ENCODE measurements at places on chromosomes 12 and 14.

DNA sequence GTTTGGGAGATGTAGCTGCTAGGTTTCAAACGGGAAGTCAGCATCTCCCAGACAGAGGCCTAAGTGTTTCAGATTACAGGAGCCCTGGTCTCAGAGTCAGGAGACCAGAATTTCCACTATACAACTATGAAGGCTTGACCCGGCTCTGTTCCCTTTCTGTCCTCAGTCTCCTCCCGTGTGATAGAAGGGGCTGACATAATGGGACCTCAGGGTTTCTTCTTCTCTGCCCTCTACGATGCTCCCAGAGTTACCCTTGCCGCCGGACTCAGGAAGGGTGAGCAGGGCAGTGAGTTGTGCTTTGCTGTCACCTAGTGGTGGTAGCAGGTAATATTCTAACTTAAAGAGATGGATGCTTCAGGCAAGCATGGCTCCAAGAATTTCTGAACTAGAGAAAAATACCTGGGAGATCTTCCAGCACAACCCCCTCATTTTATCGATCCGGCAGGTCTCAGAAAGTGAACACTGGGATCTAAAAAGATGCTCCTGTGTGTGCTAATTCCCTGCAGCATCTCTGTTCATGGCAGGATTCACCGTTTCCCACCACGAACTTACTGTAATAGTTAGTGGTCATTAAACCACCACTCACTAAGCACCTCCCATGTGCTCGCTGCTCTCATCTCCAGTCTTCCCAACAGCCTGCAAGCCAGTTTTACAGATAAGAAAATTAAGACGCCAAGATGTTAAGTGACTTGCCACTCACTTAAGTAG is 84.4 kb downstream of the VWF start:
- no peaks in the 10 kb centered on the region for H3K36me3 ChIP-seq
- no peaks in the 10 kb centered on the region for H3K27me3 ChIP-seq
- DNase-seq = peak; percentile 87
- H3K27ac ChIP-seq = no peak overlapping the region

DNA sequence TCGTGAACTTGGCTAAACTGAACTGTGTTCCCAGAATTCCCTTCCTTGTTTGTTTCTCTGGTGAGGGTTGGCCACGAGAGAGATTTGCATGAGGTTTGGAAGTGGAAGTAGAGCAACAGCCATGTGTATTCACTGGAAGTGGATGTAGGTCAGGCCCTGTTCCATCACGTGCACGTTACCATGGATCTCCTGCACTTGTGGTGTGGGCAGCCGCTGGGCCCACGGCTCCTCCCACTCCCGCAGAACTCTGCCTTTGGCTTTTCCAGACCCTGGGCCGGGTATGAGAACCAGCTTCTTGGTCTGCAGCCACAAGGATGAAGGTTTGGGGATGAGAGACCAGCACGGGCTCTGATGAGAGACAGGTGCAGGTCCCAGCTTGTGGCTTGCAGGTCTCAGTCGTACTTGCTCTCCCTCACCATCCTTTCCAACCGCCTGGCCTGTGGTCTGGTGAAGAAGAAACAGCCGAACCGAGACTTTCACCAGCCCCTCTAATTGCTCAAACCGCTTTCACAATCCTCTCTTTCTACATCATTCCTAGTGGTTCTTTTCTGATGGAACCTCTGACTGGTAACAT is 94.9 kb downstream of the DUSP16 start:
- no peak overlapping the region for H3K4me3 ChIP-seq
- no peaks in the 10 kb centered on the region for H3K27me3 ChIP-seq
- no peak for DNase-seq

DNA sequence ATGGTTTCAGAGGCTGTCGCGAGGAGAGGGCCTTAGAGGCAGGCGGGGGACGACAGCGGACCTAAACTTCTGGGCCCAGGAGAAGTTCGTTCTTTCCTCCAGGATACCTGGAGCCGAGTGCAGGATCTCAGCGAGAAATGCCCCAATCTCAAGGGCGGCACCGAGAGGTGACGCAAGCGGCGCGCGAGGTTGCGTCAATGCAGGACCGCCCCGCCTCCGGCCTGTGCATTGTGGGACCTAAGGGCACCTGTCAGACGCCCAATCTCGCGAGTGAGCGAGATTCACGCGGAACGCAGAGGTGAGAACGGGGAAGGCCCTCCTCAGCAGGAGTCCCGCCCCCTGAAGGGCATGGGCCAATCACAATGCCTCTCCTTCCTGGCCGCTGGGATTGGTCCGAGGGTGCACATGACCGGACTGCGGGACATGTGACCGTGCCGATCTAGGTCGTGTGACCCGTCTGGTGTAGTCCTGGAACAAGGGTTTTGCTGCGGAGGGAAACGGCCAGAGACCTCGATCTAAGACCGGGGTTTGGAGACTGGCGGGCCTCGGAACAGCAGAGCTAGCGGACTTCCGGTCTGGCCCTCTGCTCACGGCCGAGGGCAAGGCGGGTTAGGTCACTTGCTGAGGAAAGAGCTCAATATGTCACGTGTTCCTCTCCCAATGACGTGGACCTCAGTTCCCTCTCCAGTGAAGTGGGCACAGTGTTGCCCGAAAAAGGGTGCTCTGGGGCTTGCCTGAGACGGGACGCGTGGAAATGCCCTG is 16.3 kb upstream of the DYNC1H1 start:
- peak overlapping the region; percentile 67 for H3K27ac ChIP-seq
- H3K4me1 ChIP-seq = peaks cover 8% of the 10 kb centered on the region
- peaks cover 30% of the 10 kb centered on the region for H3K27me3 ChIP-seq
- H3K4me3 ChIP-seq = peak overlapping the region; percentile 62

- H3K4me3 ChIP-seq = no peak overlapping the region
- no peak overlapping the region for H3K27ac ChIP-seq
- peaks cover 16% of the 10 kb centered on the region for H3K4me1 ChIP-seq
Measured at GRCh38 chr14:51394384-51394783, 154.3 kb downstream of the TMX1 start.

DNA sequence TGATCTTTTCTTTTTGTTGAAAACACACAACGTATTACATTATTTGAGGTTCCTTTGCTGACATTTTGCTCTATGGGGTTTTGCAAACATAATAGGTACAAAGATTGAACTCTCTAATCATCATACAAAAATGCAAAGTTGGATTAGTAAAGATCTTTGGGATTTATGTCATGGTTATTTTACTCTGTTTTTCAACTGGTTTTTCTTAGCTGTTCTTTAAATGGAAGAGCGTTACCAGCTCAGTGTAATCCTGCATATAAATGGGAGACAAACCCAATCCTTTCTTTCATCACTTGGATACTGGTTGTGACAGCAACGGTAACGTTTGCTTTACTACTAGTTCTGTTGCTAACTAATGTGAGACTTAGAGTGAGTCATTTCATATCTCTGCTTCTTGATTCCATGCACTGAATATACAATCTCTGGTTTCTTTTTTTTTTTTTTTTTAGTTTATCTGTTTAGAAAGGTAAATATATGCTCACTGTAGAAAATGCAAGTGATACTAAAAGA is 104.9 kb upstream of the NOVA1 start:
- no peak overlapping the region for H3K27ac ChIP-seq
- H3K27me3 ChIP-seq = no peaks in the 10 kb centered on the region

DNA sequence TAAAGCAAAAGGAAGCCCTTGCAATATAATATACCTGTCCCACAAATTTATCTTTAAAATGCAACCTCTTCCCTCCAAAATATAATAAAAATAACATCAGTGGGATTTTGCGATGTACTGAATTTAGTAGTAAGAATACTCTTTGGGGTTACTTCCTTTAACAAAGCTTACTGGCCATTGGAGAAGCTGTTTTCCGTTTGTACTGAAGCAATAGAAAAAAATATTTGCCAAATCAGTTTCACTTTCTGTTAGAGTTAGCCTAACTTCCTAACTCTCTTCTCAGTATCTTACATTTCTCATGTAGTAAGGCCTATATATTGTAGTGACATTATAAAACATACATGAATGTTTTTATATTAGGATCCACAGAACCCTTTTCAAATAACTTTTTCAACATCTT is 3.7 kb downstream of the MAX start:
- peaks cover 7% of the 10 kb centered on the region for H3K4me1 ChIP-seq
- DNase-seq = no peak
- no peak overlapping the region for H3K27ac ChIP-seq
- H3K27me3 ChIP-seq = peaks cover 5% of the 10 kb centered on the region

GRCh38 chr14:39876916-39877315 is 444.7 kb upstream of the FBXO33 start:
- H3K4me1 ChIP-seq = peaks cover 6% of the 10 kb centered on the region
- no peak overlapping the region for H3K4me3 ChIP-seq
- no peaks in the 10 kb centered on the region for H3K27me3 ChIP-seq
- DNase-seq = no peak
- H3K27ac ChIP-seq = no peak overlapping the region

DNA sequence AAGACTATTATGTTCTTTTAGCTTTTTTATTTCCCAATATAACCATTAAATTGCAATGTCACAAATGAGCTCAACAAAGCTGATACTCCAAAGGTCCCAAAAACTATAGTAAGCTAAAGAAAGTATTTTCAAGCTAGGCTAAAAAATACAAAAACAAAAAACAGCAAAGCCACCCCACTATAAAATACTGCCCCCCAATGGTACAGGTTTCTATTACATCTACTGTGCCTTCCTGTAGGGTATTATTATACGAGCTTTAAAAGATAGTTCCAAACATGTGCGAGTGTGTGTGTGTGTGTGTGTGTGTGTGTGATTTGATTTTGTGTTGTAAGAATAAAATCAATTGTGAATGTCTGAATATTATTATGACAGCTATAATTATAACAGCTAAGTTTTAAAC is 1.1 kb downstream of the IFNG start:
- H3K4me1 ChIP-seq = no peaks in the 10 kb centered on the region
- no peak overlapping the region for H3K4me3 ChIP-seq
- H3K27me3 ChIP-seq = no peaks in the 10 kb centered on the region

DNA sequence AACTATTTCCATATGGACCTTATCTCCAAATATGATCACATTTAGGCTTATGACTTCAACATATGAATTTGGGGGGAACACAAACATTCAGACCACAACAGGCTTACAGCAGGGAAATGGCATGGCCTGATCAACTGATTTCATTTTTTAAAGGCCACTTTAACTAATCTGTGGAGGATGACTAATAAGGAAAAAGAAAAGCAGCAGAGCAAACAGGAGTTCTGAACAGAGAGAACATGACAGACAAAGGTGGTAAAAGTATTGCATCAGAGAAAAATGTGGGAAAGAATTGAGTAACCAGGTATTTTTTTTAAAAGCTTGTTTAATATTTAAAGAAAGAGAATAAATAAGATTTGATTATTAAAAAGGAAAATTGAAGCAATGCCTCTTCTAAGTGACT is 366.1 kb upstream of the TMPO start:
- no peak for DNase-seq
- peaks cover 11% of the 10 kb centered on the region for H3K4me1 ChIP-seq

DNA sequence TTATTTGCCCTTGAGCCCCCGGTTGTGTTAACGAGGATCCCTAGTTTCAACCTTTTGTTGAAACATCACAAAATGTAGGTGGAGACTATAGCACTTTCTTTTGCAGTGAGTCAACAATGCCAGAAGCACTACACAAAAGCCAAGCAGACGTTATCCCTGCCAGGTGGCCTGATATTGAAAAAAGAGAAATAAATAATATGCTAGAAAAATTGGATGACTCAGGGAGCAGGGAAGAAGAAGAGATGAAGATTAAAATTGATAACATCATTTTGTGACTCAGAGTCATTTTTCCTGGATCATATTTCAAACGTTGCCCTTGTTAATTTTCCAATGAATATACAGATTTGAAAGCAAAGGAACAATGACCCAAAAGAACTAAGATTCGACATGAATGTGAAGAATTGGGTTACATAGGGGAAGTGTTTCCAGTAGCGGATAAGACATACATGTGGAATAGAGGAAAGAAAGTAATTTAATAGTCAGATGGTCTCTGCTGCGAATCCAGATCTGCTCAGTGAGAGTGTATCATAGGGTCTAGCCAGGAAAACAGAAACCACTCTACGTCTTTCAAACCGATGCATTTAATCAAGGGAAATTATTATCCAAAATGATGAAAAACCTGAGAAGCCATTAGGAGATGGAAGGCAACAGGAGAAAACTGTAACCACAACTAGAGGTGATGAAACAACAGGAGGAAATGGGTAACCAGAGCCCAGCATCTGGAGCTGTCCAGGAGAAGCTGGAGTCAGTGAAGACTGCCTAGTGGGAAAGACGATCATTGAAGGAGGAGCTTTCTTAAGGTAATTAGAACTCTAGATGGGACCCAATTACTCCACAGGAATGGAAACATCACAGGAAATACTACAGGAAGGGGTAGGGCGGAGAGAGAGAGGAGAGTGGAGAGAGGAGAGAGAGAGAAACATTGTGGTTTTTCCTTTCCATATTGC is 57.9 kb downstream of the RERG start:
- DNase-seq = no peak
- no peaks in the 10 kb centered on the region for H3K27me3 ChIP-seq
- no peaks in the 10 kb centered on the region for H3K4me1 ChIP-seq
- H3K4me3 ChIP-seq = no peak overlapping the region
- H3K27ac ChIP-seq = no peak overlapping the region
- no peaks in the 10 kb centered on the region for H3K36me3 ChIP-seq
